ENCODE measurements at places on chromosomes 5 and 9.
A peak's percentile ranks its signal among the peaks of the same experiment; 100 is the strongest.

DNA sequence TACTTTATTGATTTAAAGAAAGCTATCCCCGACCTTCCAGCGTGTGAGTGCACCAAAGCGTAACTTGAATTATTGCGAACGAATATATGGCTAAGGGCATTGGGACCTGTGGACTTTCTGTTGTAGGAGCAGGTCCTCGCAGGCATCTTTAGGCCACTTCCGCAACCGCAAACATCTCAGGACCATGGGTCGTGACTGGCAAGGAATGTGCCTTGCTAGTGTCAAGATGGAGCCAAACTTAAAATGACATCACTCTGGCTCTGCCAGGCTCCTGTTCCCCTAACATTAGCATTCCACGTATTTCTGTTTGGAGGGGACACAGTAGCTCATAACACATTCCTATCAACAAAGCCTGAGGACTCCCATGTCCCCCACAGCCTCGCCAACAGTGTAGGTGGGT lies 44.1 kb upstream of the OLFM1 start:
- no peak for DNase-seq

DNA sequence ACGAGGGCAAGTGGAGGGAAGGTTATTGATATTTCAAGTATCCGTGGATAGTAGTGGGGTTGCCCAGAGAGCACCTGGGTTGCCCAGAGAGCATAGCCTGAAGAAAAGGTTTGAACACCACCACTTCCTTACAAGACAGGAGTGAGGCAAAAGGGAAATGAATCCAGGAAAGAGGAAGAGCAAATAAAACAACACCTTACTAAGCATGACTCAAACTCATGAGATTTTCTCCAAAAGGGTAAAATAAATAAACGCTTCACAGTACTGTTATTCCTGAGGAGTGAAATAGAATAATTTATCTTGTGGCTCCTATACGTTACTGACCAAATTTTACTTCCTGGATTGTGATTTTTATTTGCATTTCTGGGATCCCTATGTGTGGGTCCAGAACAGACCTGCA lies 65.2 kb upstream of the PTPRD start:
- DNase-seq: no peak

GRCh38 chr9:17905366-17905765 lies 326.5 kb downstream of the SH3GL2 start:
- DNase-seq: no peak

- DNase-seq: no peak
These were observed 21.4 kb downstream of the SLC25A46 start for GRCh38 chr5:110760158-110760557.

- DNase-seq: peak; percentile 55
These were observed 92.3 kb downstream of the GAS1 start for GRCh38 chr9:86854898-86855523.

GRCh38 chr9:121125590-121125989 lies 50.8 kb downstream of the CNTRL start:
- no peak for DNase-seq

DNA sequence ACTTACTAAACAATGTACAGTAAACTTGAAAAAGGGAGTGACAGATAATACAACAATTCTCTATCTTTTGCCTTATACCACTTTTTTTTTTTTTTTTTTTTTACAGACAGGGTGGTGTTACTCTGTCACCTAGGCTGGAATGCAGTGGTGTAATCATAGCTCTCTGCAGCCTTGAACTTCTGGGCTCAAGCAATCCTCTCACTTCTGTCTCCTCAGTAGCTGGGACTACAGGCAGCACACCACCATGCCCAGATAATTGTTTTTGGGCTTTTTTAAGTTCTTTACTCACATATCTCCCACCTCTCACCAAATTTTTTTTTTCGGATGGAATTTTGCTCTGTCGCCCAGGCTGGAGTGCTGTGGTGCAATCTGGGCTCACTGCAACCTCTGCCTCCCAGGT lies 171.9 kb upstream of the SLC12A2 start:
- DNase-seq: no peak

DNA sequence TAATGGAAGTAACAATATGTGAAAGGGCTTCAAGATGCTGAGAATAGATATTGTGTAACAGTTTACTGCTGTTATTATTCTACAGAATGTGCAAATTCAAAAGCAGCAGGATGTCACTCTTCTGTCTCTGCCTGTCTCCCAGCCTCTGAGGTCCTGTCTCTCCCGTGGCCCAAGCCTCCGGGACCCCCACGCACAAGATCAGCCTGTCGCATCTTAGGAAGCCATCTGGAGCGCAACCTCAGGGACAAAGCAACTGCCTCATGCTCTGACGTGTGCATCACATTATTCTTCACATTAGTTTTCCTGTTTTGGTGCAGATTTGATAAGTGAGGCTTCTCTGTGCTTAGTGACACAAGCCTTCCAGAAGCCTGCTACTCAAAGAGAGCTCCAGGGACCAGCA lies 46.5 kb upstream of the C9orf72 start:
- no peak for DNase-seq

GRCh38 chr5:163535290-163535689 lies 29.9 kb downstream of the MAT2B start:
- DNase-seq: no peak

GRCh38 chr5:158992037-158992740 lies 107.5 kb downstream of the EBF1 start:
- no peak for DNase-seq

- DNase-seq: no peak
These were observed at the start of gene LEAP2 for GRCh38 chr5:132873119-132873929. TSS of gene LEAP2 (plus strand) at chr5:132873668. CDS start at chr5:132873695, 27 bp downstream.

GRCh38 chr5:14148890-14149671 lies 5.9 kb downstream of the TRIO start:
- no peak for DNase-seq

DNA sequence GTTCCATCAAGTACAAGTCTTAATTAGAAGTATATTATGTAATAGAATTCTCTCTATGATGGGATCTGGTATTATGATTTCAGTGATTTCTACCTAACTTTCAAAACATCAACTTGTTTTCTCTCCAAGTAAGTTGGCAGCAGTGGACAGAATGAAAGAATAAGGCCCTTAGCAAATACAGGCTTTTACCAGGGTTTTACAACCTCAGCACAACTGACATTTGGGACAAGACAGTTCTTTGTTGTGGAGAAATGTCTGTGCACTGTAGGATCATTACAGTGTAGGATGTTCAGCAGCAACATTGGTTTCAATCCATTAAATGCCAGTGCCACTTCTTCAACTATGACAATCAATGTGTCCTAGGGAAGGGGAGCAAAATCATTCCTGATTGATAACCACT lies 48.8 kb downstream of the MLANA start:
- no peak for DNase-seq

- no peak for DNase-seq
These were observed 33.8 kb upstream of the CHD1 start for GRCh38 chr5:98962587-98962986.

DNA sequence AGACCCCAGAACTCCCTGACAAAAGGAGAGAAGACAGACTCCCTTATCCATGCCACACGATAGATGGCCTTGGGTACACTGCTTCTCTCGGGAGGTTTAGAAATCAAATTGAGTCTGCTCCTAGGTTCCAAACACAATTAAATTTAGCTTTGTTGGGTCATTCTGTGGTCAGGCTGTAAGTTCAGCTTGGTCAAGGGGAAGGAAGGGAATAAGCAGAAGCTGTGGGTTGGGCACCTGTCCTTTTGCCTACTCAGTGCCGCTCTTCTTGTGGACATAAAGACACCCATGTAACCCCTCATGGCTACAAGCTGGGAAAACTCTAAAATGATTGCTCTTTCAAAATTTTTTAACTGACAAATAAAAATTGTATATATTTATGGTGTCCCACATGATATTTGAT lies 19.1 kb upstream of the AK3 start:
- no peak for DNase-seq

GRCh38 chr9:4114569-4115505 lies 185.0 kb downstream of the GLIS3 start:
- DNase-seq: peak; percentile 96

DNA sequence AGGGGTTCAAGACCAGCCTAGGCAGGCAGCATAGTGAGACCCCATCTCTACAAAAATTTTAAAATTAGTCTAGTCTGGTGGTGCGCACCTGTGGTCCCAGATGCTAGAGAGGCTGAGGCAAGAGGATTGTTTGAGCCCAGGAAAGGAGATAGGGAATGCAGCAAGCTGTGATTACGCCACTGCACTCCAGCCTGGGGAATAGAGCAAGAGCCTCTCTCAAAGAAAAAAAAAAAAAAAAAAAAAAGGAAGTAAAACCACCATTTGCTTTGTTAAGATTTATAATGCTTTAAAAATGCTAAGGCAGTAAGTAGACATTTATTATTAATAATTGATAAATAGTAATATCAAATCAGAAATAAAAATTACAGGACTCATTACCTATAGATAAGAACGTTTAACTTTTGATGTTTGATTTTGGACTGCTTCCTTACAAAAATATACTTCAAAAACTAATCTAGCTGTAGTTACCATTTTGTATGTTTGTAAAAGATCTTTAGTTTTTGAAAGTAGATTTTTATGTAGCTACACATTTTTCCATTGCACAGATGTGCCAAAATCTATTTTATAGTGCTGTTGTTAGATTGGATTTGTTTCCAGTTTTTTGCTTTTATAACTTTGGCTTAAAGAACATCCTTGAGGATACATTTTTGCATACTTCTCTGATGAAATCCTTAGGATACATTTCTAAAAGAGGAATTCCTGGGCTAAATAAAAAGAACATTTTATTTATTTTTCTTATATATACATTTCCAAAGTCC lies 86.4 kb downstream of the INIP start:
- DNase-seq: no peak

- DNase-seq: no peak
These were observed 15.0 kb upstream of the LVRN start for GRCh38 chr5:115947260-115947659.

- no peak for DNase-seq
These were observed 404.1 kb downstream of the PTPRD start for GRCh38 chr9:10208691-10209069.

DNA sequence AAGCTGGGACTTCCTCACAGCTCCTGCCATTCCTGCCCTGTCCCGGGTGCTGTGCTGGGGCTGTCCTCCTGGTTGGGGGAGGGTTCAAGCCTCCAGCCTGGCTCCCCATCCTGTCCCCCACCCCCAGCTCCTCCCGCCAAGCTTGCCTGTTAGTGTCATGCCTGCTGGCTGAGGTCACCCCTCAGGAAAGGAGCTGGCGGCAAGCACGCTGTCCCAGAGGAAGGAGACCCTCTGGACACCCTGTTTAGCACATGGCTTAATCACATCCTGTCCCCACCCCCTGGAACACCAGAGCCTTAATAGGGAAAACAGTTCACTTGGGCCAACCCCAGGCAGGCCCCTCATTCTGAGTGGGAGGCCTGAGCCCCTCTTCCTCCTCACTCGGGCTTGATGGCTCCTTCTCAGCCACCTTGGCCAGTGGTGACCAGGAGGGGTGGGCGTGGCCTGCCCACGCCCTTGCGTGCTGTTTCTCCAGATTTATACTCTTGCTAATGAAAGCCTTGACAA lies 9.2 kb upstream of the PHYHD1 start:
- DNase-seq: no peak

GRCh38 chr9:89454498-89455355 lies 43.2 kb downstream of the SEMA4D start:
- DNase-seq: no peak

DNA sequence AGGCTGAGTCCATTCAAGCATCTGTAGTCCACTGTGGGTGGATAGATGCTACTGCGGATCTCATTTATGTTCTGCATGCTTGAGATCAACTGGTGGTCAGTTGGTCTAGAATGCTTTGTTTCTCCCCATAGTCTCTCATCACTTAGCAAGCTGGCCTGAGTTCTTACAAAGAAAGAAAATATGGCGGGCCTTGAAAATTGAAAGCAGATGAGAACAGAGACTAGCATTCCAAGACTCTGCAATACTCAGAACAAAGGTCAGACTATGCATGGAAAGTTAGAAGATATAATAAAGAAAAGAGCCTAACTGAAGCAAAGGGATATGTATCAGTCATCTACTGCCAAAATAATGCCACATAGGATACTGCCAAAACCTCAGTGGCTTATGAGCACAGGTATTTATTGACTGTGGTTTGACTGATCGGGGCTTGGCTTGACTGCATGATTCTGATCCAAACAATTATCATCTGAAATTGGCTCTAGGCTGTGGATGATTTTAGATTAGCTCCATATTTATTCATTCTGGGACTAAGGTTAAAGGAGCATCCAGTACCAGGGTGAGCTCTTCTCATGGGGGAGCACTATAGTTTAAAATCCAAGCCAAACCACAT lies 258.9 kb downstream of the TAF11L14 start:
- no peak for DNase-seq

DNA sequence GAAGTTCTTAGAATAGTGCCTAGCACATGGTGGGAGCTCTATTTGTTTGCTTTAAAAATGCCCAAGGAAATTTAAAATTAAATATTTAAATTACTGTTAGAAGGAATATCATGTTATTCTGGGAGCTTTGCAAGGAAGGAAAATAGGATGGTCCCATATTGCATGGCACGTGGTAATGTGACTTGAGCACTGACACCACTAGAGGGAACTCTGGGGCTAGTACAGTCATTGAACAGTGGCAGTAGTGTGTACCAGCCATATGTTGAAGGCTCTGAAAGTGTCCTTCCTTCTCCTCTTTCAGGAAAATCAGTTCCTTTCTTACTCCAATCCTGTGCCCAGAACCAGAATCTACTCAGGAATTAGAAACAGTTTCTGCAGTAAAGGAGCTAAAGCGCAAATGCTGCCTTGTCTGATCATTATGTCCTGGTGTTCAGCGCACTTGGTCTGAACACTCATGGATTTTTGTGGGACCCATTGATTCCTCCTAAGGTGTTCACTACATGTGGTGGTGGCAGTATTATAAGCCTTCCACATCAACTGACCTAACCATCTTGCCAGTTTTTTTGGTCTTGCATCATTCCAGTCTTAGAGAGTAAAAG lies 54.1 kb downstream of the GDA start:
- DNase-seq: no peak

- DNase-seq: no peak
These were observed 17.0 kb downstream of the FGFR4 start for GRCh38 chr5:177103523-177104253.

DNA sequence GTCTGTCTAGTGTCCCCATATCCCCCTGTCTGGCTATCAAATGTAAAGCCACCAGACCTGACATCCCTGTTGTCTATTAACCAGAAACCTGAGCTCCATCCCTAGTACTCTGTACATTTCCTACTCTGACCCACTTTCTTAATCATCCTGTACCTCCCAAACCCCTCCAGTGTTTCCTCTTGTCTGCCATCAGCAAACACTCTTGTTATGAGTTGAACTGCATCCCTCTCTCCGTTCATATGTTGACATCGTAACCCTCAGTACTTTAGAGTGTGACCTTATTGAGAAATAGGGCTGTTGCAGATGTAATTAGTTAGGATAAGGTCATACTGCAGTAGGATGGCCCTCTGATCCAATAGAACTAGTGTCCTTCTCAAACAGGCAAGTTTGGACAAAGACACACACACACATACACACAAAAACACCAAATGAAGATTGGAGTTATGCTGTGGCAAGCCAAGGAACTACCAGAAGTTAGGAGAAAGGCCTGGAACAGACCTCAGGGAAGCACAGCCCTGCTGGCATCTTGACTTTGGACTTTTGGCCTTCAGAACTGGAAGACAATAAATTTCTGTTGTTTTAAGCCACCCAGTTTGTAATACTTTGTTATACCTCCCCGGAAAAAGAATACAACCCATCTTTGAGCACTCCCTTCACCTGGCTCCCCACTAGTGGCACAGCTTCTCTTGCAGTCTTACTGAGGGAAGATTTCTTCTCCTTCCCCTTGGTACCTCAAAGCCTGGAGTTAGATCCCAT lies 180.0 kb upstream of the PTGER4 start:
- DNase-seq: no peak

Measured in epithelial cell of proximal tubule (primary cell).